Activated gamma-delta T cell (primary cell): ENCODE measurements at places on chromosomes 11 and 22.

DNA sequence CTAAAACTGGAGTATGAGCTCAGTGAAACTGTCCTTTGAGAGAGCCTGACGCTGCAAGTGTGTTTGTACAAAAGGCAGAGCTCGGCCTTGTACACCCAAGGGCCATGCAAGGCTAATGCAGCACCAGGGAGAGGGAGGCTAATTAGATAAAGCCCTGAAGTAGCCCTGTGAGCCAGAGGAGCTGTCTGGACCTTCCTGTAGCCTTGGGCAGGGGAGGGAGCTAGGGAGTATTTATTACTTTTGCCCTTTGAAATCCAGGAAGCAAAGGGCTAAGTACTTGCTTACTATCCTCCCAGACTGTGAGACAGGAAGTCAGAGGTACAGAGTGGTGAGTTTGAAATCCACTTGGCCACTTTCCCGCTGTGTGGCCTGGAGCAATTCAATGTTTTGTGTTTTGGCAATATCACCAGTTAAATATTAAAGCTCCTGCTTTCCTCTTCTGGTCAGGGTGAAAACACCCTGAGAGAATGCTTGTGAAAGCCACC is 10.2 kb upstream of the LDHA start:
- no peak for DNase-seq

DNA sequence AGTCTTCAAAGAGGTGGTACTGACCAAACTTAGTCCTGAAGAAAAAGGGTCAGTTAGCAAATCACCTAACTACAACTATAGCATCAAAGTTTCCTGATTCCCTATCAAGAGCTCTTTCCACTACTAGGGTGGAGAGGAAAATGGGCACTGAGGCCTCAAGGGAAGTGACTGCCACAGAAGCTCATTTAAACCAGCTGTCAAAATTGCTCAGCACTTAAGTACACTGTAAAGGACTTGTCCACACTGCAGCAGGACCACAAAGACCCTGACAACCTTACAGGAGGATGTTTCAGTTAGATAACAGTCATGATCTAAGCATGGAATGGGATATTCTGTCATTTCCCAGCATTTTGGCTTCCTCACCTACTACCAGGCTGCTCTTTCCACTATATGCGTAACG is 33.0 kb downstream of the FAM168A start:
- no peak for DNase-seq

GRCh38 chr11:77294040-77294439 is 7.4 kb downstream of the GDPD4 start:
- no peak for DNase-seq

GRCh38 chr22:46201059-46201757 is 48.9 kb downstream of the CDPF1 start:
- DNase-seq, result no peak

GRCh38 chr11:101433151-101433550 is 150.7 kb downstream of the TRPC6 start:
- no peak for DNase-seq

DNA sequence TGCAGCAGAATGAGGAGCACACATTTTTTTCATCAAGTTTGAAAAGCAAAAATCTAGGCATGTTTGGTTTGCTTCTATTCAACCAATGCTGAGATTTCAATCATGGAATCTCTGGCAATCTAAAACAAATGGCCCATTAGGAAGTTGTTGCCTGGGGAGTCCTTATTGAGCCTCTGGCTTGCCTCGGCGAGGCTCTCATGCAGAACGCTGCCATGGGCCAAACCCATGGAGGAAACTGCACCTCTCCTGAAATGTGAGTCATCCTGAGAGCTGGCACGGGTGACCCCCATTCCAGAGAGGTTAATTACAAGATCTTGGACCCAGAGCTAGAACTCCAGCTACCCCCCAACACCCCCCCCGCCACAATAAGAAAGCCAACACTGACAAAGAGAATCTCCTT is 80.7 kb downstream of the MN1 start:
- DNase-seq, result no peak

- no peak for DNase-seq
These were observed 11.5 kb upstream of the IGSF9B start for GRCh38 chr11:133968300-133968699.

- no peak for DNase-seq
These were observed 11.5 kb downstream of the KCNC1 start for GRCh38 chr11:17746096-17746495.

- no peak for DNase-seq
These were observed 473.4 kb downstream of the METTL15 start for GRCh38 chr11:28581286-28582242.

DNA sequence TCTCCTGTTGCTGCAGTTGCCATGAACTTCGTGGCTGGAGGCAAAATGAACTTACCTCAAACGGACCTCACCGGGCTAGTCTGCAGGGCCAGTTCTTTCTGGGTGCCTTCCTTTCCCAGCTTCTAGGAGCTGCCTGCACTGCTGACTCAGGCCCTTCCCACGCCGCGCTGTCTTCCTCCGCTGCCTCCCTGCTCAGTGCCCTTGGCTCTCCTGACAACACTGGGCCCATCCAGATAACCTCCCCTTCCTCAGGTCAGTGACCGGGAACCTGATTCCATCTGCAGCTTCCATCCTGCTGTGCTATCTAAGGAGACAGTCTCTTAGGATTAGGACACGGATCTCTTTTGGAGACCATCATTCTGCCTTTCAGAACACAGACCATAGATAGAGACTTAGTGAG is 19.3 kb downstream of the MOB2 start:
- DNase-seq, result no peak

- DNase-seq, result no peak
These were observed 113.2 kb downstream of the SWAP70 start for GRCh38 chr11:9777066-9777465.
